ENCODE measurements at places on chromosomes 11 and 22.

DNA sequence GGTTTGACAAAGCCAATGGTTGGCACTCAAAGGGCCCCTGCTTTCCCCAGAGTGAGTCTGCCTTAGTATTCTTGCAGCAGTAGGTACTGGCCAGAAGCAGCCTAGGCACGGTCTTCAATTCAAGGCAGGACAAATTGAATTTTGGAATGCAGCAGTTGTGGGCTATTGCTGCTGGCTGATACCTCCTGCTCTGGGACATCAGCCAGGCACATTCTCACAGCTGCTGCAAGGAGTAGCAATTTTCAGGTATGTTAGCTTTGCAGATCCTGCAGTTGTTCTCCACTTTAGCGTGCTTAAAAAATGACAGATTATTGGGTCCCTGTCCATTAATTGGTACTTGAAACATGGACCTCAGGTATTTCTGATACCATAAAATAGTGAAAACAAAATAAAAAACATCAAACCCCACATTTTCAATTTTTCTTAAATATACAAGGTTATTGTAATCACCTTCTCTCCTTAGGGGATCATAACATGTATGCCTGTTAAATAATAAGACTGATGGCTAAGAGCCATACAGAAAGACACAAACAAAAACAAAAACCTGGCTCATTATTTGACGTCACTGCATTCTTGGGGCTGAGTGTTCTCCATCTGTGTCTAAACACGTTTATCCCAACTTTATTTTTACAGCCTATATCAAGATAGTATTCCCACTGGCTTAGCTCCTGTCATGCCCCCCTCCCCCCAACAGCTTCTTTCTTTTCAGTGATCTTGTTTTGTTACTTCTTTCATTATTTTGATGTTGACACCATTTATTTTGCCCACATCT is 85.1 kb upstream of the CARD18 start:
- no peaks in the 10 kb centered on the region for H3K36me3 ChIP-seq
- no peak overlapping the region for H3K4me3 ChIP-seq
- no peak for DNase-seq
- H3K4me1 ChIP-seq = no peaks in the 10 kb centered on the region
- no peak overlapping the region for H3K27ac ChIP-seq

DNA sequence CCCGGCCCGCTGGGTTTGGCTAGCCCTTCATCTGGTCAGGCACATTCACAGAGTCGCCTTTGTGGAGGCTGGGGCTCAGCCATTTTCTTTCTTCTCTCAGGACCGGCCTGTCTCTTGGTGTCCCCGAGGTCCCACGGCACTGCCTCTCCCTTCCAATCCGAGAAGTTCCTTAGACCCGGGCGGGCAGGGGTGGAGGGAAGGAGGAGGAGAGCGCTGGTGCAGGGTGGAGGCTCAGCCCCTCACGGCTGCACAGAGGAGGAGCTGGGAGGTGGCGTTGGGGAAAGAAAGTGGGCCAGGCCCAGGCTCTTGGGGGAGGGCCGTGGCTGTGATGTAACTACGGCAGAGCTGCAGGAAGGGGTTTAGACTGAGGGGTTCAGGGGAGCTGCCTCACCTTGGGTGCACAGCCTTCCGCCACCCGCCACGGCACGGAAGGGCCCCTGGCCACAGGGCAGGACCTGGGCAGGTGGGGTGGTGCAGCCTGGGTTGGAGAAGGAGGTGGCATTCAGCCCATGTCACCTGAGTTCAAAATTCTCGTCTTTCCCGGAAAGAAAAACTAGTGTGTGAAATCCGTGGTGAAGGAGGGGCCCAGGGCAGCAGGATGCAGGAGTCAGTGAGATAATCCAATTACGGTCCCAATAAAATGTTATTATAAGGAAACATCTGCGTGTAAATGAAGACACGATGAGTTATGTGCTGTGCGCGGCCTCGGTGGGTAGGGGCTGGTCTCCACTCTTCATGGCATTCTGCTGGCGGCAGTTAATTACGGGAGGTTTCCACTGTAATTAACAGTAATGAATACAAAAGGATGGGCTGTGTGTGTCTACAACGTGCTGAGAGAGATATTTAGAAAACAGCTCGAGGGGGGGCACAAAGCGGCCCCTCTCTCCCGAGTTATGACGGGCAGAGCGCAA is 1.7 kb downstream of the BRSK2 start:
- peaks cover 8% of the 10 kb centered on the region for H3K27me3 ChIP-seq
- H3K27ac ChIP-seq = no peak overlapping the region
- H3K36me3 ChIP-seq = no peaks in the 10 kb centered on the region
- peaks cover 13% of the 10 kb centered on the region for H3K4me1 ChIP-seq
- no peak overlapping the region for H3K4me3 ChIP-seq
- no peak for DNase-seq

- H3K27me3 ChIP-seq = no peaks in the 10 kb centered on the region
- H3K36me3 ChIP-seq = peaks cover 21% of the 10 kb centered on the region
- H3K4me1 ChIP-seq = peaks cover 11% of the 10 kb centered on the region
- no peak overlapping the region for H3K4me3 ChIP-seq
- no peak for DNase-seq
Observed at GRCh38 chr22:36492109-36492508, 10.7 kb upstream of the TXN2 start.

GRCh38 chr11:108351468-108351867 is 115.9 kb downstream of the C11orf65 start:
- no peaks in the 10 kb centered on the region for H3K4me1 ChIP-seq
- no peaks in the 10 kb centered on the region for H3K27me3 ChIP-seq
- H3K4me3 ChIP-seq = no peak overlapping the region
- H3K27ac ChIP-seq = no peak overlapping the region
- peaks cover 61% of the 10 kb centered on the region for H3K36me3 ChIP-seq
- no peak for DNase-seq

DNA sequence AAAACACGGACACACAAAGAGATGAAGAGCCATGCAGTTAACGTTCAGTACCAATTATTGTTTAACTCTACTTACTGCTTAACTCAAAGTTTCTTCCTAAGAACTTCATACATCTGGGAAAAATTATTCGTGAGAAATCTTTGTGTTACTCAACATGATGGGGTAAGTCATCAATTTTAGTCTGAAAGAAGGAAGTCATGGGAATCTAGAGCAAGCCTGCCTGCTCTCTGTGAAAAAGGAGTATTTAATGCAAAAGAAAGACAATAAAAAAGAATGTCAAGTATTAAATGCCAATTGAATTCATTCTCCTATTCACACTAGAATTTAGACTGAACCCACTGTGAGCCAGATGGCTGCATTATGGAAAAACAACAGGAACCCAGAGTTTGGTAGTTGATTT is 16.0 kb downstream of the TMEM123 start:
- no peak for DNase-seq
- no peaks in the 10 kb centered on the region for H3K36me3 ChIP-seq
- no peak overlapping the region for H3K4me3 ChIP-seq
- no peaks in the 10 kb centered on the region for H3K4me1 ChIP-seq

Data from right atrium auricular region (tissue), 2 donors.